ENCODE measurements at places on chromosomes 6 and 20.

DNA sequence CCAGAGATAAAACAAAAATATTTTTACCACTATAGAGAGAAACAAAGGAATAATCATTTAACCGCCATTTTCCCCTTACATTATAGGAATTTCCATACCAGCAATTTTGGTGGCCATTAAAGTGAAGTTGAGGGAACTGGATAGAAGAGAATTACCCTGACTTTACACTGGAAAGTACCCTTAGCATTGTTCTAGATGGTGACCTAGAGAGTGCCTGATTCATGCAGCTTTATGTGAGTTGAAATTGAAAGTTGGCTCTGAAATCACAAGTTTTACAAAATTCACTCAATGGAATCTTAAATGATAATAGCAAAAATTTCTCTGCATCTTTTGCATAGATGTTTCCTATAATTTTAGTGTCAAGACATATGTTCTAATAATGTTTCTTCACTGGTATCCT lies 55.7 kb upstream of the PREP start:
- DNase-seq: no peak

DNA sequence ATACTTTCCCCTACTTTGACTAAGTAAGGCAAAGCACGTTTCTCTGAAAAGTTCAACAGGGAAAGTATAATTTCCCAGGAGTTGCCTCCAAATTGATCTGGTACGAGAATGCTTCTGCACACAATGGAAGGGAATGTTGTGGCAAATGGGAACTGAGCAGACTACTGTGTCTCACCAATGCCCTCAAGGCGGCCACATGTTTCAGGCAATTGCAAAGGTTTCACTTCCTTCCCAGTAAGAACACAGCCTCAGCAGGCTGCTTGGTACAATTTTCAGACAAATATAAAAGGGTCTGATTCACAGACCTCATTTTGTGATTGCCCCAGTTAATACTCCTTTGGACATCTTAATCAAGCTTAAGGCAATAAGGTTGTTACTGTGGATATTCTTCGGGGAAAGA lies 71.2 kb downstream of the KIAA0319 start:
- no peak for DNase-seq

DNA sequence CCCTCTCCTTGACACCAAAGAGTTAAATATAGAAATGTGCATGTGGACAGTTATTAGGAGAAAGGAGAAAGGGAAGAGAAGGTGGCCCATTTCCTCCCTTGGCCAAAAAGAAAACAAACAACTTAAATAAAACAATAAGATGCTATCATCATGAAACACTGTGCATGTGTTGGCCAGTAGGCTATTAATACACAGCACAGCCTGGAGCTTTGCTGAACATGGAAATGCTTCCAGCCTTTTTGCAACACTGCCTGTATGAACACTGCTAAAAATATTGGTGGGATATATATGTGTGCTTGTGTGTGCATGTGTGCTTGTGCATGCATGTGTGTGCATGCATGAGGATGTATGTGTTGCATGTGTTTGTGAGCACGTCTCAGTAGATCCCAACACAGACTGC lies 100.4 kb downstream of the LY86 start:
- DNase-seq: no peak

- peak; percentile 79 for DNase-seq
Measured at GRCh38 chr6:133609415-133610226, 279.3 kb upstream of the TCF21 start.

DNA sequence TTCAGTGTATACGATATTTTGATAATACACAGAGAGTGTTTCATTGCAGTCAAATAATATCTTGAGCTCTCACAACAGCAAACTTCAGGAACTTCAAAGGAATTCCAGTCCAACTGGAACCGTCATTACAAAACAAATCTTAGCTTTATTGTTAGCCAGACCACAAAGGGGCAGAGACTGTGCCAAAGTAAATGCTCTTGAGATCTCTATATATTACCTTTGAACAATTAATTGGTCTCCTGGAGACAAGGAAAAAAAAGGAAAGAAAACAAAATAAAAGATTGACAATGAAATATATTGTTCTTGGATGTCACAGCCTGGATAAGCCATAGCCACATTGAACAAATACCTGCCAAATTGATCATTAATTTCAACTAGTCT lies 70.0 kb downstream of the FOXC1 start:
- DNase-seq: no peak

- DNase-seq: no peak
Measured at GRCh38 chr20:59832406-59833363, 100.8 kb downstream of the SYCP2 start.

DNA sequence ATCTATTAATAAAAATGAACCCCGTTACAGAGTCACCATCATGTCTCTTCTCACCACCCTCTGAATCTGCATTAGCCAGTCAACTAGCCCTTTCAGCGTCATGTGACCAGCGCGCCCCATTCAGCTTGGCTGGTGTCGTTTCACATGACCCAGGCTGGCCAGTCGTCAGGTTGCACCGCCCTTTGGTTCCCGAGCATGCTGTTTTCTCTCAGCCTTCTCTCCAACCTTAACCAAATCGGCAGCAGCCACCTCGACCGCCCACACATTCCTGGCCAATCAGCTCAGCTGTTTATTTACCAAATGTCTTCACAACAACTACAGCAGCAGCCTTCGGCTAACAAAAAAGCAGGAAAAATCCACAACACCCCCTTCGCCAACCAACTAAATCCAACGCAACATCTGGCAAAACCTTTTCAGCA lies 5.6 kb downstream of the SRSF3 start:
- DNase-seq: no peak

DNA sequence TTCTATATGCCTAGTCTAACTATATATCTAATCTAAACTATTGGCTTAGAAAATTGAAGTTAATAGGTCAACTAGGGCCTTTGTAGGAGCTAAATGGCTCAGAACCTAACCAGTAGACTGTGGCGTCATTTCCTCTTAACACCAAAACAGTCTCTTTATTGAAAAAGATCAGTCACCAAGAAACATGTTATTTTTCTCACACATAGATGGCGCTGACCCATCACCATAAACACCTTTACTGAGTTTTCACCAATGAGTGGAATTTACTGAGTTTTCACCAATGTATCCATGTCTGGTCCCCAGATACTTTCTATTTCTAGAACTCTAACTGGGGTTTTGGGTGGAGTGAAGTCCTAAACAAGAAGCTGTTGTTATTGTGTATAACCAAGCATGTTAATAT lies 636.0 kb downstream of the BCKDHB start:
- DNase-seq: peak; percentile 61
